ENCODE measurements at places on chromosomes 16 and 17.

DNA sequence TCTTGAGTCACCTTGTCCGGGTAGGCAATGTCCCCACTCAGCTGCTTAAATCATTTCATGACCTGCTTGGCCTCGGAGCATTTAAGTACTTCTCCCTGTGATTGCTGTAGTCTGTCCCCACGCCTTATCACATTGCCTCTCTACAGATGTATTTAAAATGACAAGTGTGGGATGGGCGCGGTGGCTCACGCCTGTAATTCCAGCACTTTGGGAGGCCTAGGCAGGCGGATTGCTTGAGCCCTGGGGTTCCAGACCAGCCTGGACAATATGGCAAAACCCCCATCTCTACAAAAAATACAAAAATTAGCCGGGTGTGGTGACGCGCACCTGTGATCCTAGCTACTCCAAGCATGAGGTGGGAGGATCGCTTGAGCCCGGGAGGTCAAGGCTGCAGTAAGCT is 1.3 kb upstream of the GJC1 start:
- DNase-seq: no peak

- DNase-seq: no peak
These were observed 11.6 kb upstream of the MFAP4 start for GRCh38 chr17:19398301-19399181.

- DNase-seq: no peak
These were observed 58.9 kb downstream of the CYTH1 start for GRCh38 chr17:78723001-78723796.

- no peak for DNase-seq
These were observed 251.7 kb downstream of the CDH13 start for GRCh38 chr16:82878466-82878865.

- no peak for DNase-seq
These were observed 9.4 kb downstream of the HBQ1 start for GRCh38 chr16:189604-190186.

- no peak for DNase-seq
These were observed 323.0 kb upstream of the TBX2 start for GRCh38 chr17:61076621-61077031.

DNA sequence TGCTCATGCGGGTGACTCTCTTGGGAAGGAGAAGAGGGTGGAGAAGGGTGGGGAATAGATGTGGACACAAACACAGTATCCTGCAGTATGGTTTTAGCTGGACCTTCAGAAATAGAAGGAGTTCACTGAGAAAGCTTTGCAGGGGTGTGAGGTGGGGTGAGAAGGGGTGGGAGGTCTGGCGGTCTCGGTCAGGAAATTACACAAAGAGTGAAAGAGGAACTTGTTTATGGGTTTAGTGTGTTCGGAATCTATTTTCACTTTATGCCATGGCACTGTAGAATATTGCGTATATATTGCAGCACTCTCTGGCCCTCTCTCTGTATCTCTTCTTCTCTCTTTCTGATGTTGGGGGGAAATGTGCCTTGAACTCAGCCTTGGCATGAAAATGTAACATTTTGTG is 148.2 kb upstream of the GOT2 start:
- no peak for DNase-seq

GRCh38 chr17:16866436-16866835 is 105.5 kb downstream of the TNFRSF13B start:
- DNase-seq: no peak

DNA sequence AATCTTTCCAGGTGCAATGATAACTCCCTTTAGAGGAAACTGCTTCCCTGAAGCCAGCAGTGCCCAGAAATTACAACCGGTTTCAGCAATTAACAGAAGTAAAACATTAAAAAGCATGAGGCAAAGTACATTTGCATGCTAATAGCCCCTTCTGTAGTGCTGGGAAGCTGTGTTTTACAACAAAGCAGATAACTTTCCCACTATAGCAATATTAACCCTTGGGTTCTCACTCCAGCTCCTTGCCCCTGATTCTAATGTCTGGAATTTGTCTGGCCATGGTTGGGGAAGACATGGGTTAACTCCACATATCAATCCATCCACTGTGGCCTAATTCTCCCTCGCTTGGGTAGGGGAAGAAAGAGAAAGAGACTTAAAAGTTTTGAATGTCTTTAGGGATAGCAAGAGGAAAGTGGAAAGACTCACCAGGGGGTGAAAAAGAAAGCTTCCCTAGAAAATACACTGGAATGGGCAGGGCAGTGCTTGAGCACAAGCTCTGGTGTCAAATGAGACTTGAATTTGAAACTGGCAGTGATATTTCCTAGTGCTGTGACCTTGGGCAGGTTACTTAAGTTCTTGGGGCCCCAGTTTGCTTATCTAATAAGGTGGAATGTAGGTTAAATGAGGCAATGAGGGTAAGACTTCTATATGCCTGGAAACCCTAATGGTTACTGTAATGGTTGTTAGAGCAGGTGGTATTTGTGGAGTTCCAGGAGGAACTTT is 102.0 kb downstream of the SOX9 start:
- DNase-seq: no peak

DNA sequence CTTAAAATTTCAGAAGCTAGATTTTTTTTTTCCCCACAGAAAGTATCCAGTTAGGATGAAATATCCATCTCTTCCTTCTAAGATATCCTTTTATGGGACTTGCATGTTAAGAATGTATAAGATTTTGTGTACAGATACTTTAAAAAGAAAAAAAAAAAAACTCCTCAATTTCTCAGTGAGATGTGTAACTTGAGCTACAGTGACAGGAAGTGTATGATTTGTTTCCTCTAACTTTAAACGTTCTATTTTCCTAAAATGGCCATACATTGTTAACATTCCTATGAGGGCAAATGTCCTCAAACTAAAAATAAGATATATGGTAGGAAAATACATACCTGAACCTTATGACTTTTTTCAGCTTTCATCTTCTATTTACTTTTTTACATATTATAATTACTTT is 8.9 kb downstream of the FBXO47 start:
- DNase-seq: no peak
